ENCODE measurements at places on chromosomes 2 and 18.

DNA sequence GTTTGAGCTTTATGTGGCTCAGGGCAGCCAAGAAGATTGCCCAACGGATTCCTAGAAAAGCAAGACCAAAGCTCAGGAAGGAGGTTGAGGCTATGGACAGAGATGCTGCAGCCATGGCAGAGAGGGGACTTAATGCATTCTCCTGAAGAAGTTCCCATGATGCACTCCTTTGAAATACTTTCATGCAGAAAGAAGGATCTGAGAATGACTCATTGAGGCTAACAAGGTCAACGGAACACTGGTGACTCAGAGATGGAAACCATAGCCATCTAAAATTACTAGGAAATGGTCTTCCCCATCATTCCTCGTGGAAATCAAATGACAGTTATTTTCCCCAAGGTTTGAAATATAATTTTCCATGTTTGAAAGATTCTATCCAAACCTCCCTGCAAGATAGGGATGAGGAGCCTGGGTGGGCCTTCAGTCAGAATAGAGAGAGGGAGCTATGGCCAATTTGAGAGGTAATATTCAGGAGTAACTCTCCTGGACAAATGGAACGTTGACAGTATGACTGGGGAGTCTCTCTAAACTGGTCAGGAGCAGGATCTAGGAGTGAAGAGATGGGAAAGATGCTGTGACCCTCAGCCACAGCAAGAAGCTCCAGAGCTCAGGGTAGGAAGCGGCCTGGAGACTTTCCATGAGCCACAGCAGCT is 63.0 kb downstream of the REEP1 start:
- DNase-seq = peak; percentile 40

DNA sequence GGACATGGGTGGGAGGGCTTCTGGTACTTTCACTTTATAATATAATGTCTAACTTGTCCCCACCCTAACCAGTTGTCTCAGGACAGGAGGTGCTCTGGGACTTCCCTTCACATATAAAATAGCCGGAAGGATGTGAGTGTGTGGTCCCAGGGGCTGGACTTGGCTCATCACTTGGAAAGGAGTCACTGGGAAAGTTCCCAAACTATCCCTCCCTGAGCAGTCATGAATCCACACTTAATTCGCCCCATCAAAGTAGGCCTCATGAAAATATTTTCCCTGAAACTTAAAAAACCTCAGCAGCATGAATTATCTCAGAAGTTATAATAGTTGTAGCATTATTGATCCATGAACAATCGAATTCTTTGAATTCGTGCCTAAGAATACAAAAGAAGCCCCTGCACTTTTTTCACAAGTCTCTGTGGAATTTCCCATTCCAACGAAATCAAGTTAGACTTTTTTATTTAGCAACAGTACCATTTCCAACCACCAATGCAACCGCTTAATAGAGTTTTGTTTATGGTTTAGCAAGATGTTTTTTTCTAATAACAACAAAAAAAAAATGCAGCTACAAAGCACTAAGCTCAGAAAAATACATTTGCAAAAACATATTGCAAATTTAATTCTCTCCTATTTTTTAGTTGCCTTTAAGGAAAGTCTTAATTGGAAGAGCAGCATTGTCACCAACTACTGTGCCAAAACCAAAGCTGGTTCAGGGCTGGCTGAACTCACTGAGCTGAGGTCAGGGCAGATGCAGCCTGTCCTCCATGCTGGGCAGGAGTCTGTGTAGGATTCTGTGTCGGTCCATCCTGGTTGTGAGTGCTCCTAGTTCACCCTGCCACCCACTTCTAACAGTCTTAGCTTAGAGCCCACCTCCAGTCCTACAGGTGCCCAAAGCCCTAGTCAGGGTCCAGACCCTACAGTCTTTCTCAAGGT is 68.8 kb upstream of the SPTBN1 start:
- DNase-seq = no peak

DNA sequence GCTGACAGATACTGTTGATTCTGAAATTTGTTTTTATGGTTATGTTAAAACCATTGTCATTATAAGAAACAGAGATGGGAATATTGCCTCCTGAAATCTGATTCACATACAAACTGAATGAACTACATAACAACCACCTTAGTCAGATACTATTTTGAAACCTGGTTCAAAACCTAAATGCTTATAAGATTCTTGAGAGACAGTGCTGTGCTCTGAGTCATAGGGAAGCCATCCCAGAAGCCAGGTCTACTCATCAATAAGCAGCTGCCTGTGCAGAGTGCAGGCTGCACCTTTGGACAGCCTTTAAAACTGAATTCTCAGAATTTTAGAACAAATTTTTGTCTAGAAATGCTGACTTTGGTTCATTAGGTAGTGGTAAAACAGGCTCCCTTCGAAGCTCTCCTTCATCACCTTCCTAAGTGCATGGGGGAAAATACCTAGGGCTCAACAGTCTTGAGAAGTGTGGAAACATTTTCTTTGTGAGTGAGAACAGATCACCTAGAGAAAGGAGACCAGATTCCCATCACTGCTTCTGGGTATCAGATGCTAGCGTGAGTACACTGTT is at the start of gene SERPINB7:
Gene SERPINB7 (plus strand): TSS at position 253 of the 565 bp plus-strand sequence. CDS start 6,955 bp downstream, outside the sequence.
- DNase-seq = peak; percentile 78

DNA sequence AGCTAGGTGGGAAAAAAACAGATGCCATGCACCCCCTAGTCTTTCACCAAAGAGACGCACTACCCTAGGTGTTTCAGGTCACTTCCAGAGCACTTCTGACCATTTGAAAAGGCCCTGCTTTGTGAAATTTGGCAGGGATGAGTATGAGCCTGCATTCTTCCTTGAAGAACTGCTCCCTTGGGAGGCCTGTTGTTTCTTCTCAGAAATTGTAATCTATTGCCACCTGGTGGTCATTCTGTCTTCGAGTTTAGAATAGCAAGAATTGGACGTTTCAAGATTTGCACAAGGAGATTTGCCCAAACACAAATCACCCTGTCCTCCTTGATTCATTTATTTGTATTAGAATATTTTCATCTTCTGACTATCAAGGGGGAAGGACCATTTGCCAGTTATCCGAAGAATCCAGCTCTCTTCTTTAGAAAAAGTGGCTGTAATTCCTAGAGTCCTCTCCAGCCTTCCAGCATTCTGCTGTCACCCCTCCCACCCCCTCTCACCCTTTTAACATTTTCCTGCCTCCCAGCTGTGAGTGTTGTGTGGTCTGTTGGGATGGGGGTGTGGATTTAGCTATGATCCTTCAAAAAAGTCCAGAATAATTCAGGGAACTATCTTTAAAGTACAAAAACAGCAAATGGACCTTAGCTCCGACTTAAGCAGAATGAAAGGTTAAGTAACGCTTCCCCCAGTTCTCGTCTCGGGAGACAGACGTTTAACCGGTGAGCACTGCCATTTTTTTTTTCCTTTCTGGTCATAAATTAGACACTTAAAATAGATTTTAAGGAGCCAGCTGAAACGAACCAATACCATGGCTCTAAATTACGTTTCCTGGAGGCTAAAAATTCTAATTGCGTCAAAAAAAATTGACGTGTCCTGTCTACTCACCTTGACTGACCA is 3.7 kb upstream of the GAD1 start:
- peak; percentile 64 for DNase-seq

GRCh38 chr2:41723526-41723925 is 324.3 kb upstream of the PKDCC start:
- DNase-seq = no peak

DNA sequence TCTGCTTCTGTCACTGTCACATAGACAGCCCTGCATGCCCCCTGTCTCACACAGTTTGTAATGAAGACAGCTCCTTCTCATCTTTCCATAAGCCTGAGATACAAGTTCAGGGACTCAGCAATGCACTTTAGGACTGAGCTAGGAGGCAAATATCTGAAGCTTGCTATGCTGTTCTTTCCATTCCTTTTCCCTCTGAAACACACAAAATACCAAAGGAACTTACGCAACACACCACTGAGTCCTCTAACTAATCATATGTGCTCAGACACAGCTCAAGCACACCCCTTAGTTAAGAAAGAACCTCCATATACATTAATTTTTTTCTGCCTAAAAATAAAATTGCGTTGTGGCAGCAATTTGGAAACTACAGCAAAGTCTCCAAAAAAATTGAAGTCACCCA is 17.9 kb downstream of the SERPINB8 start:
- DNase-seq = no peak

- DNase-seq = no peak
Measured at GRCh38 chr2:1665761-1666505, 78.4 kb downstream of the PXDN start.

DNA sequence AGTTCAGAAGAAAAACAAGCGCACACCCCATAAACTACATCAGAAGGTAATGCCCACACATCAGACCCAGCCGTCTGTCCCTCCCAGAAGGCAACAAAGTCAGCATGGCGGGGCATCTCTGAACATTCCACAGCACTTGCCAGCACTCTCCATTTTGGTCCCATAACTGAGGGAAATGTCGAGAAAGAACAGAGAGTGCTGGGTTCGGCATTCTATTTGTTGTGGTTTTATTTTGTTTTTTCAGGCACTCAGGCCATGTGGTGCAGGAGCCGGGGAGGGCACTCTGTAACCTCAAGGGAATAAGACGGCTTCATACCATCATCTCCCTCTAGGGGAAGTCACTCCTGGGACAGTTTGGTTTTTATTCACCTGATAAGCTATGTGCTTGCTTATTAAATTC is 156.0 kb downstream of the SEPTIN10 start:
- DNase-seq = no peak

- peak; percentile 72 for DNase-seq
Measured at GRCh38 chr2:181058378-181059269, 78.2 kb downstream of the UBE2E3 start.

GRCh38 chr2:104673225-104673624 is 180.7 kb upstream of the POU3F3 start:
- no peak for DNase-seq

DNA sequence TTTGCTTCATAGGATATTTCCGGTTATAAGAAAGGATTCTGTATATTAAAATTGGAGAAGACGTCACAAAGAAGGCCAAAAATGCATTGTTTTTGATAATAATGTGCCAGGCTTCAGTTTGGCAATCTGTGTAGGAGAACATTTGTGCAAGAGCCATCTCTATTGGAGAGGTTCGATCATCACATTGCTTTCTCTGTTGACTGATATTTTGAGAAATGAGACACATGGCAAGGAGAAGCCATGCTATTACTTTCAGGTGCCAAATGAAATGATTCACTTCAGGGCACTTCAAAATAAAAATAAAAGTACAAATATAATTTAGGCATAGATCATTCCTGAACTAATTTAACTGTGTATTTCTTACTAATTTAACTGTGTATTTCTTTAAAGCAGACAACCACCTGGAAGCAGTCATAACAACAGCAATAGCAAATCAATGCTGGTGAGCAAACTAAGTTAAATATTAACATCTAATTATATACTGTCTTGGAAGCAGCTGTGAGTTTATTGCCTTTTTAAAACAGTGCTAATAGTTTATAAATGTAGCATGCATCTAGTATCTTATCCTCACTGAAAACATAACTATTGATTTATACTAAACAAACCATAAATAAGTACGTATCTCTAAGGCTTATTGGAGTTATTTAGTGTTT is 50.2 kb upstream of the CHST9 start:
- no peak for DNase-seq

DNA sequence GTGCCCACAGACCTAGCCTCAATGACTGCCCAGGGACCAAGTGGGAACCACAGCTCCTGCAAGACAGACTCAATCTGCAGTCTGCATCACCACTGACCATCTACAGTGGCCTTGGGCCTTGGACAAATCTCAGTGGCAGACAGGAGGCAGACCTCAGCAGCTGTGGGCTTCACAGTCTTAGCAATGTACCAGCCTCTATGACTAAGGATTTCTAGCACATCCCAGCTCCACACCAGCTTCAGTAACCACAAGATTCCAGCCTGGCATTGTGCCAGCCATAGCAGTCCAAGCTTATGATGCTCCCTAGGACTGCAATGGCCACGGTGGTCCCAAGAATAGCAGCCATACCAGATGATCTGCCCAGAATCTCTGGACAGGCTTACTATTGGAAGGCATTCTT is 19.6 kb upstream of the WDR75 start:
- DNase-seq = no peak

DNA sequence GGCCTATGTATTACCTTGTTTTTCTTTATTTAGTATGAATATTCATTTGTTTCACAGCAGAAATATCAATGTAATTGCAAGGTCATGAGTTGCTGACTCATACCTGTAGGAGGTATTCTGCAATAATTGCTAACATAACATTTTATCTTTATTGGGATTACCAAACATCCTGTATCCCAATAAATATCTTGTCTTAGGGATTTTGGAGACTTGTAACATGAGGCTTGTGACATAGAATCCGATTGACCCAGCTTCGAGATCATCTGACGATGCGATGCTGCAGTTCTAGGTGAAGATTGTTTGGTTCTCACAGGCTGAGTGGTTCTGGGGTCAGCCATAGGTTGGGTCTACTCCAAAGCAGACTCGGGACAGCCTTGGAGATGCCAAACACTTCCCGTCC is 133.4 kb upstream of the RND3 start:
- DNase-seq = no peak

DNA sequence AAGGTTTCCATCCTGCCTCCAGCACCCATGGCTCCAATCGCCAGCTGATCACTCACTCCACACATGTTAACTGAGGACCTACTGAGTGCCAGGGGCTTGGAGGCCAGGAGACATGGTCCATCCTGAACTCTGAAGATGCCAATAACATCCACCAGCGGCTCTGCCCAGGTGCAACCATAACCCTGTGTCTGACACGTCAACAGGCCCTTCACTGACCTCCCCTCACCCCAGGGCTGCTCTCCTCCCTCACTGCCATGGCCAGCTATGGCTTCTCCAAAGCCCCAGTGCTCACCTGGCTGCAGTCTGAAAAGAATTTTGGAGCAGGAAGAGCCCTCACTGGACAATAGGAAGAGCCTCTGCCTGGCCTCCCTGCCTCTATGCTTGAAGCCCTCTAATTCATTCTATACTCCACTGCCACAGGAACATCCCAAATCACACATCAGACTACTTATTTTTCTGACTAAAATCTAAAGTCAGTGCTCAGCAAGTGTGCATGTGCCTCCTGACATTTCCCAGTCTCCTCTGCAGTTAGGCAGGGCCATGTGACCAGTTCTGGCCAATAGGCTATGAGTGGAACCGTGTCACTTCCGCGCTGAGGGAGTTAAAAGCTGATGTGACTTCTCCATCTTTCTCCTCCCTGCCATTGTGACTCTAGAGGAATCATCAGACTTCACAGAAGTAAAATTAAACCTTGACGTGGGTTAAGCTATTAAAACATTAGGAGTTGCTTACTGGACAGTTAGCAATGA is 37.2 kb downstream of the ZBTB7C start:
- DNase-seq = no peak

DNA sequence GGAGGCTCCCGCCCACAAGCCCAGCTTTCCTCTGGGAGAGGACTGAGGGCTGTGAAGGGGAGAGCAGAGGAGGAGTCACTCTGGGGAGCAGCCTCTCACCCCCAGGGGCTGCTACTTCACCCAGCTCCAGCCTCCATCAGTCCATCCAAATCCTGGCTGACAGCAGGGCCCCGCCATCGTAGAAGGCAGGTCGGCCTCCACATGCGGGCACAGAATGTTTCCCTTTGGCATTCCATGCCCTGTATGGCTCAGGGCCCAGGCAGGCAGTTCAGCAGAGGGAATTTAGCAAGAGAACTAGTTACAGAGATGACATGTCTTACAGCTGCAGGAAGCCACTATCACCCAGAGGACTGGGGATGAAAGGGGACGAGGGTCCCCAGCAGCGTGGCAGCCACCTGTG is 6.4 kb upstream of the ODC1 start:
- no peak for DNase-seq
